ENCODE measurements at places on chromosomes 2 and 18.

GRCh38 chr2:19812166-19812565 is 89.6 kb downstream of the TTC32 start:
- no peak for DNase-seq

GRCh38 chr2:136143603-136144451 is 25.9 kb upstream of the CXCR4 start:
- no peak for DNase-seq

- no peak for DNase-seq
Measured at GRCh38 chr2:168210895-168211570, 36.4 kb downstream of the STK39 start.

- DNase-seq = no peak
Measured at GRCh38 chr2:112648081-112648480, 2.3 kb downstream of the SLC20A1 start.

DNA sequence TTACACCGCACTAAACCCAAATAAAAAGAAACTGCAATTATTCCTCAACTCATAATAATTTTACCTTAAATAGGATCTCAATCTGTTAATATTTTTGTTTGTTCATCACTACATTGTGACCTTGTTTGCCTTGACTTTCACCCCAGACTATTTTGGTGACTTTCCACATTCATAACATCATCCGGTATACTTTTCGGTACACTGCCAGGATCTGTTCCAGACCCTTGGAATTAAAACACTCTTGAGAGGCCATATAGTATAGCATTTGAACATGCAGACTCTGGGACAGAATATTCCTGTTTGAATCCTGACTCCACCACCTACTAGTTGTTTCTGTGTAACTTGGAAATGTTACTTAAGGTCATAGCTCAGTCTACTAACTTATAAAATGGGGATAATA is 577.4 kb downstream of the METTL4 start:
- DNase-seq = no peak

GRCh38 chr2:231168460-231169139 is 29.8 kb upstream of the ARMC9 start:
- DNase-seq = no peak

- no peak for DNase-seq
Measured at GRCh38 chr2:11344956-11345677, 681 bp upstream of the ROCK2 start.

DNA sequence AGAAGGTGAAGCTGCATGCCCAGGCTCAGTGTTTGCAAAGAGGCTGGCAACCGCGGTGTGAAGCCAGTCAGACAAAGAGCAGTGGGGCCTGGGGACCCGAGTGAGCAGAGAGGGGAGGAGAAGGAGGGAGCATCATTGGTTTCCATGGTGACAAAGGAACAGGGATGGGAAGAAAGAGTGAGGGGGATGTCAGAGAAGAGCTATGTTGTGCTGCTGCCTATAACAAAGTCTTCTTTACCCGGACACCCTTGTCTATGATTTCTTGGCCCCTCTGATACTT is 14.5 kb downstream of the TMEM247 start:
- no peak for DNase-seq

DNA sequence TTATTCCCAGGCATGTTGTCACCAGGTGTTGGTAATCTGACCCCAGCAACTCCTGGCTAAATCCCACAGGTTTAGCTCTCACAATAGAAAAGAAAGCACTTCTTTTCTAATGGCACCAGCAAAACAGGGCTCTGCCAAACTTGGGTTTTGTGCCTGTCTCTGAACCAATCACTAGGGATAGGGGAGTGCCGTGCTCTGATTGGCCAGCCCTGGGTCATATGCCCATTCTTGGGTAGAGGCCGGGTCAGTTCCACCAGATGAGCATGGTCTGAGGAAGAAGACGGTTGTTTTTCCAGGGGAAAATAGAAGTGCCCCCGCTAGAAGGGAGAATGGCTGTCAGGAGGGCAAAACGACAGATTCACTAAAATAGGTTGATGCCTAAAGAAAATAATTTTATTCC is 14.7 kb downstream of the CDK15 start:
- DNase-seq = no peak

DNA sequence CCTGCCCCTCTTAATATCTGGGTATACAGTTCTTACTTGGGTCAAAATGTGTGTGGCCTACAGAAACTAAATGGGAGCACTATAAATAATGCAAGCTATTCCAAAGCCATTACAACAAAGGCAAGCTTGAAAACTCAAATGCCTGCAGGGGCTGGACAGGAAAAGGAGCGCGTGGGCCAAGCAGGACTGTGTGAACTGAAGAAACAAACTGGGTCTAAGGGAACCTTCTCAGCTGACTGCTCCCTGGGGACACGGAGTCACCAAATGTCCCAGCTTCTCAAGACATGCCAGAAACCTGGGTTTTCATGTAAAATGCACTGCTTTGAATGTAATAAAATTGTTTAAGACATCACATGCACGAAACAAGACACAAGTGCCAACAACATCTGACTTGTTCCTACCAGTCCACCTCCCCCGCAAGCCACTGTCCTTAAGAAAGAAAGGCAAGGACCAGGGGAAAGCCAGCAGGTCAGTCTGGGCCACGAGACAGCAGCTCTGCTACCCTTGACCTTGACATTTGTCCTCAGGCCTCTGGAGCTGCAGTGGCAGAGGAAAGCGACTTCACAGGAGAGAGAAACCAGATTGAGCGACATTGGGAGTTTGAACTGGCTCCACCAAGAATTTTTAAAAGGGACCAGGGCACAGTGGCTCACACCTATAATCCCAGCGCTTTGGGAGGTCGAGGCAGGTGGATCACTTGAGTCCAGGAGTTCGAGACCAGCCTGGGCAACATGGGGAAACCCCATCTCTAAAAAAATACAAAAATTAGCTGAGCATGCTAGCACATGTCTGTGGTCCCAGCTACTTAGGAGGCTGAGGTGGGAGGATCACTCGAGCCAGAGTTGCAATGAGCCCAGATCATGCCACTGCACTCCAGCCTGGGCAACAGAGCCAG is 89.7 kb upstream of the SH3BP4 start:
- DNase-seq = no peak

- DNase-seq = no peak
Measured at GRCh38 chr2:57954020-57954419, 92.6 kb upstream of the VRK2 start.

GRCh38 chr2:172261292-172261691 is 158.6 kb upstream of the DLX2 start:
- DNase-seq = no peak

- DNase-seq = no peak
Measured at GRCh38 chr2:234970477-234970882, 18.7 kb downstream of the SH3BP4 start.

GRCh38 chr2:145431181-145431951 is 911.4 kb upstream of the ZEB2 start:
- DNase-seq = peak; percentile 39

GRCh38 chr18:27894746-27895145 is 282.2 kb downstream of the CDH2 start:
- DNase-seq = no peak

- no peak for DNase-seq
Measured at GRCh38 chr2:68813596-68813995, 57.6 kb downstream of the BMP10 start.

DNA sequence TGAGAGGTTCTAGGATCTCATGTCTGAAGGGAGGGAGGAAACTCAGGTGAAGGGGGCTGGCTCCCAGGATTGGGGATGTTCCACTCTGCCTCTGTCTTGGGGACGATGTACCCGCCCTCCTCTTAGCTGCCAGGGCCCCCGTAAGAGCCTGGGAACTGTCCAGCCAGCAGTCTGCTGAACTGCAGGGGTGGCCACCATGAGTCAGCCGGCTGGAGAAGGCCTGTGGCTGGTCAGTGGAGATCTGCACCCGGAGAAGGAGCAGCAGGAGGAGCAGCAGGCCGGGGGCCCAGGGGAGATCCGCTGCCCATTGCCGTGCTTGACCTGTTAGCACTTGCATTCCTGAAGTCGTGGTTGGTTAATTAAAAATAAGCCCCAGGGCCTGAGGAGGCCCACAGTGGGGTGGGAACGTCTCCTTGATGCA is 180.3 kb downstream of the TFCP2L1 start:
- DNase-seq = no peak

DNA sequence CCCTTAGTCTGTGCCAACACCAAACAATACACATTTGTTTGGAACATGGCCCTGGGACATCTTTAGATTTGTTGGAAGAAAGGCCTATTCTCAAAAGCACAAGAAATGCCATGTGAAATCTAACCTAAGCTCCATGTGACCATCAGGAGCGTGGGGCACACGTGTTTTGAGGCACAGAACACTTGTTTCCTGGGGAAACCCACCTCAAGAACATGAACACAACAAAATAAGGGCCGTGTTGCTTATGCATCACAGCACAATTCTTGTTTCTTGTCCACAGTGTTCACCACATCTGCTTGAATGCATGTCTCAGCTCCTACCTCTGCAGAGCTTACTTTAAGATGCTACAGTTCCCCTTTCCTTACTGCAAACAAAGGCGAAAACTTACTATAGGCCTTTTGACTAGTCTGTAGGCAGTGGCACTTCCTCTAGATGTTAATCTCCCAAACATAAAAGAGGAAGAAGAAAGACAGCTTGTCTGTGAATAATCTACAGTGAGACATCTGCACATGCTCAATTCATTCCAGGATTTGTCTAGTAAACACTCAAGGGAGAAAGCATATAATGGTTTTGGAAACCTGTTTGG is 165.0 kb downstream of the ANKRD44 start:
- no peak for DNase-seq

DNA sequence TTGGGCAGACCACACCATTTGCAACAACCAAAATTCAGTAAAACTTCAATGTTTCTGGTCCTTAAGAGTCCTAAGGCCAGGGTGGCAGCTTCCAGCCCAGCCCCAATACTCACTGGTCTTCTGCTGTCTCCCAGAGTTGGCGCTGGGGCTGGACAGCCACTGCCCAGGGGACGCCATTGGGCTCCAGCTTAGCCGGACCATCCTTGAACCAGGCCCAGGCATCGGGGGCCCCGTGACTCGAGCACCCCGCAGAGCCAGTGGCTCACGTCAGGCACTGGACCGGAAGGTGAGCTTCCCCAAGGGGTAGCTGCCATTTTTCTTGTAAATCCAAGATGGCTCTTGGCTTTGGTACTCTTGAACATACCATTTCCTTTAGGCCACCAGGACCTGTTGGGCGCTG is 21.8 kb downstream of the SNED1 start:
- DNase-seq = no peak

- DNase-seq = no peak
Measured at GRCh38 chr18:23702606-23703005, 13.4 kb downstream of the LAMA3 start.

GRCh38 chr2:27316655-27317412 is 6.1 kb downstream of the MPV17 start:
- peak; percentile 86 for DNase-seq

DNA sequence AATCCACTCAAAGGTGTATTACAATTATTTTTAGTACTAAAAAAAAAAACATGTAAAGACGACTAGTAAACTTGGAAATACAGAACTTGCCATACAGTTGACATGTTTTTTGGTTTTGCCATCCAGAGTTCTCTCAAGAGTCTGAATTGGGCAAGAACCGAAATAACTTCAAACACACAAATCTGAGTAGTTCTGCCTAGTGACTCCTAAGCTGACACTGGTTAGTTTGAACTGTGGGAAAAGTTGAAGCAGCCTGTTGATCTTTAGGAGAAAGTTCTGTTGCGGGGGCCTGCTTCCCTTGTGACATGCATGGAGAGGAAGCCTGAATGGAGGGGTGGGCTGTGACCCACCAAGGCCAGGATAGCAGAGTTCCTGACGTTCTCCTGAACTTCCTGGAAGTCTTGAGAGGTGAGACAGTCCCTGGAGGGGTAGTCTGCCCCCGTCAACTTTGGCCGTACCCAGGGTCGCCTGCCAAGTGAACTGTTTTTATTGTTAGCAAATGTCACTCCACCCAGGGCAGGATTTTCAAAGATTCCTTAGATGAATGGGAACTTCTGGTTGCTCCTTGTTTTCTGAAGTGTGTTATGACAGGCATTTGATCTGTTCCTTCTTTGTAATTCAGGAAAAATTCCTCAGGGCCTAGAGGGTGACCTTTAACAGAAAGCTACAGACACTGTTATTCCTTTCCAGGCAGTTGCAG is 85.6 kb upstream of the SPTBN1 start:
- no peak for DNase-seq

DNA sequence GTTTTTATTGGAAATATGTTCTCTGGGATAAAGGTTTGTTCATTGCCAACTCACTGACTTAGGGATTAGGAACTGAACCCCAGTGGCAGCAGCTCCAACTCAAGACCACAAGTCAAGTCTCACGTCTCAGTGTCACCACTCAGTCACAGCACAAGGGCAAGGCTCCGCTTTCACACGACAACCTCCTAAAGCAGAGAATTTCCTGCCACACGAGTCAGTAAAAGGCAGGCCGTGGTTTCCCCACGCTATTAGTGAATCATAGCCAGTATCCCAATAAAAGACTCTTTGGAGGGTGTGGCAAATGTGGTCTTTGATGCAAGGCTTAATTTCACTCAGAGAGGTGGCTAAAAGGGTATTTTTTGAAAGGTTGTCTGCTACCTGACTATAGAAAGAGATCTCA is 57.6 kb downstream of the PIEZO2 start:
- DNase-seq = no peak

- no peak for DNase-seq
Measured at GRCh38 chr2:145811276-145812164, 1291.6 kb upstream of the ZEB2 start.

GRCh38 chr2:53630026-53630606 is 137.5 kb upstream of the CHAC2 start:
- DNase-seq = no peak

GRCh38 chr2:174281736-174282135 is 33.4 kb upstream of the OLA1 start:
- no peak for DNase-seq

GRCh38 chr18:9488538-9488937 is 13.2 kb downstream of the RALBP1 start:
- DNase-seq = no peak

DNA sequence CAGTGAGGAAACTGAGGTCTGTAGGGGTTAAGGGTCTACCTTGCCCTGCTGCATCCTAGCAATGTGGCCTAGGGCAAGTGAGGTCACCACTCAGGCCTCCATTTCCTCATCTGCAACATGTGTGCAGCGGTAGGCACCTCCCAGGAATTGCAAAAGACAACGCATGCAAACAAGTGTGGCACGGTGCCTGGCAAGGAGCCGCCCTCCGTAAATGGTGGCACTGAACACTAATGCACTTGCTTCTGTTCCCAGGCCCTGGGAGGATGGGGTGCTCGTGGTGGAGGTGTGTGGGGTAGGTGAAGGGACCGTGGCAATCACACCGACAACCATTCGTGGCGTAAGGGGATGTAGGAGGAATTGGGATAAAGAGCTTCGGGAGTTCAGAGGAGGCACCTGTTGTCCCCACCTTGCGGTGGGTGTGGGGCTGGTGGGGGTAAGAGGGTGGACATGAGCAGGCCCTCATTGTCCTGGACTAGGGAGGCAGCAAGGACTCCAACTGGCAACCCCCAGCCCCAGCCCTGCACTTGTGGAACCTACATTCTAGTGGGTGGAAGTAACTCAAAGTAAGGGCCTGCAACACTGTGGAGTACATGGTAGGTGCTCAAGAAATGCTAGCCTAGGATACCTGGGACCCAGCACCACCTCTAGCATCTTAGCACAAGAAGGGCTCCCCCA is 26.0 kb downstream of the ATOH8 start:
- DNase-seq = no peak

All from SHP77 (cell line).